SJCRH30 (cell line): ENCODE measurements at places on chromosomes 3 and 15. TPM values are rescaled to one million over a fixed set of nuclear protein-coding genes. Genes with fewer than 3 reads are reported as not detected.

Gene NR2F2
- 24.5 and 24.9 TPM in 2 replicates for total RNA-seq

- DNase-seq = peak; percentile 95
- H3K27me3 ChIP-seq = no peaks in the 10 kb centered on the region
- no peak overlapping the region for H3K4me3 ChIP-seq
- H3K36me3 ChIP-seq = no peaks in the 10 kb centered on the region; the same call in 1 of the 2 replicates
Measured at GRCh38 chr3:111315930-111316587, 225.9 kb upstream of the CD96 start.

Gene CHRNA7
- 7.7 and 8.9 TPM in 2 replicates for total RNA-seq

DNA sequence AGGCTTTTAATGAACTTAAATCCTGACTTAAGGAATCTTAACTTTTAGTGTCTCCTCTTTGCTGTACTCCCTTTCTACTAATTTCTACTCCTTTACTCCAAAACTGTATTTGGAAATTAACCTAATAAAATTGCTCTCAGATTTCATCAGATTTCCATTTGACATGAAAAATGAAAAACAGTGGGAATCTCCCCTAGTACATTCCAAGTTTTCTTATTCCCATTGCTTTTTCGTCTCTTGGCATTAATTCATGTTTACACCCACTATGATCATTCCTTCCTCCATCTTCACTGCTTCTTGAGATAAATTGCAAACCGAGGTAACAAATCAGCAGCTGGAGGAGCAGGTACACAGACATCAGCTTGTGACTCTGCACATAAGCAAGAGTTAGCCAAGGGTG is 208.7 kb downstream of the VGLL3 start:
- H3K36me3 ChIP-seq = no peaks in the 10 kb centered on the region
- no peaks in the 10 kb centered on the region for H3K27me3 ChIP-seq
- H3K4me3 ChIP-seq = no peak overlapping the region
- H3K4me1 ChIP-seq = peaks cover 11% of the 10 kb centered on the region
- no peak for DNase-seq

Gene ZNF80
- 0.04 TPM in 1 of 2 replicates, not detected in the other for total RNA-seq

Gene SETD5
- 97.5 and 104 TPM in 2 replicates for total RNA-seq

Gene RARB
- total RNA-seq = 0.18 and 0.46 TPM in 2 replicates

Gene CASR
- not detected in 2 replicates for total RNA-seq

DNA sequence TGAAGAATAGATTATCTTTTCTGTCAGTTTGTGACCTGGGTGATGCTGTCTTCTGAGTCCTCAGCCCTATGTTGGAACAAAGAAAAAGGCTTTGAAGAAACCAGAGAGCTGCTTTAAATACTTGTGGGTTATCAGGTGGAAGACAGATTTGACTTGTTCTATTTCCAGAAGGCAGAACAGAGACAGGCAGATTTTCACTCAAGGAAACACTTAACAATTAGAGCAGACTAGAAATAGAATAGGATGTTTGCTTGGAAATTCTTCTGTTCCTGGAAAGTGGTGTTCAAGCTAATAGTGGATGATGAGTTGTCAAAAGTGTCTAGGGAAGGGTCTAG is 219.4 kb downstream of the UBE2E2 start:
- H3K4me3 ChIP-seq = no peak overlapping the region
- no peak for DNase-seq
- H3K36me3 ChIP-seq = no peaks in the 10 kb centered on the region
- H3K27me3 ChIP-seq = no peaks in the 10 kb centered on the region
- no peaks in the 10 kb centered on the region for H3K4me1 ChIP-seq
- no peak overlapping the region for H3K27ac ChIP-seq

Gene GRK7
- total RNA-seq = 0.20 and 0.30 TPM in 2 replicates

Gene RHOV
- total RNA-seq = 0.61 and 0.84 TPM in 2 replicates

GRCh38 chr3:173501931-173502489 is 104.5 kb downstream of the NLGN1 start:
- H3K4me1 ChIP-seq = no peaks in the 10 kb centered on the region
- no peaks in the 10 kb centered on the region for H3K27me3 ChIP-seq
- no peak overlapping the region for H3K4me3 ChIP-seq
- no peaks in the 10 kb centered on the region for H3K36me3 ChIP-seq

DNA sequence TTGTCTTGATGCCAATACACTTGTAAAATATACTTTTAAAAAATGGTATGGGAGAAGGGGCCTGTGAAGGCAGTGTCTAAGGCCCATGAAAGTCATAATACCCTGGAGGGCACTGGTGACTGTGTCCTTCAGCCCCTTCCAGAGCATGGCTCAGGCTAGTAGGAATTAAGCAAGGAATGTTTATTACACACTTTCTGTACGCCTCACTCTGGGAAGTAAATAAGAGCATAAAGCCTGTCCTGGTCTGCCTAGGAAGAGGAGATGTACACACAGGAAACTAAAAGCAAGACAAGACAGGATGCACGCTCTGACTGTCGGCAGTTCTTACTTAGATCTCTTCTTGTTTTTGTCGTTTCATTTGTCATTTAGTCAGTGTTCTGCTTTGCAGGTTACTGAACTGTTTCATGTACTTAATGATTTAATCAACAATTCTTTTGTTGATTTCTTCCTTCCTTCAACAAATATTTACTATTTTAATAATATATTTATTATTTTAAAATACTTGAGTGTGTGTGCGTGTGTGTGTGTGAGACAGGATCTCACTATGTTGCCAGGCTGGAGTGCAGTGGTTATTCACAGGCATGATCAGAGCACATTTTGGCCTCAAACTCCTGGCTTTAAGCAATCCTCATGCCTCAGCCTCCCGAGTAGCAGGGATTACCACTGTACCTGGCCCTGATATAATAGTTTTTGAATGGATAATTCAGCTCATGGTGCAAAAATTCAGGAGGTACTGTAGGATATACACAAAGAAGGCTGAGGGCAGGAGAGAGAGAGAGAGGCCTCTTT is 9.0 kb upstream of the SMAD6 start:
- no peak overlapping the region for H3K4me3 ChIP-seq
- no peak for DNase-seq
- peaks cover 2% of the 10 kb centered on the region; the same call in 1 of the 2 replicates for H3K4me1 ChIP-seq
- no peak overlapping the region for H3K27ac ChIP-seq

DNA sequence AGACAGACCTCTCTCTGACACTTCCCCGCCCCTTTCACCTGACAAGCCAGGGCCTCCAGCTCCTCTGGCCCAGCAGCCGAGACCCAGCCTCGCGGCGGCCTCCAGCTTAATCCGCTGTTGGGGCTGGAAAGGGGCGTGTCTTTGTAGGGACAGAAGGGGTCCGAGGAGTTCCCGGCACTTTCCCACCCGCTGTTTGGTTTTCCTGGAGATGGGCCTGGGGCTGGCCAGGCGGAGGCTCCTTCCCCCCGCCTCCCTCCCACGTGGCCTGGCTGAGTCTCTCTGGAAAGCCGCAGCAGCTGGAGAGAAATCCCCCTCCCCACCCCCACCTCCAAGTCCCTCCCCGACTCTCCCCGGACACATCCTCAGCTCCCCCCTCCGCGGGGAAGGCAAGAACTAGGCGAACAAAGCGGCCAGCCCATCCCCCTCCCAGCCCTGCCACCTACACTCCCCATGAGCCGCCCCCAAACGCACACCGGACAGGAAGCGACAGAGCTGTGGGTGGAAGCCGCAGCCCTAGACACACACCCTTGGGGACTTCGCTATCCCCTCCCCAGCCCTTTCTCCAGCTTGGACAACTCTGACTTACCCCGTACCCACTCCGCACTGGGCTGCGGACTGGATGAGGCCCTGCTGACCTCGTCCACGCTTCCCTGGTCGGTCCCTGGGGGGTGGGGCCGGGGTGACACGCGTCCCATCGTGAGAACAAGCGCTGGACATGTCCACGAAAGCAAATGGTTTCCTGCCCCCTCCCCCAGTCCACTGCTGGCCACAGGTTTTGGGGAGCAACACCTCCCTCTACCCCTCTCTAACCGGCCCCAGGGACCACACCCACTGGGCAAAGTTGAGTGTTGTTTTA is 1.2 kb downstream of the IGDCC4 start:
- H3K27me3 ChIP-seq = no peaks in the 10 kb centered on the region
- DNase-seq = peak; percentile 98
- peak overlapping the region; percentile 95 for H3K4me3 ChIP-seq
- H3K36me3 ChIP-seq = no peaks in the 10 kb centered on the region

GRCh38 chr3:23501201-23501802 is 298.2 kb downstream of the UBE2E2 start:
- no peak overlapping the region for H3K27ac ChIP-seq
- no peaks in the 10 kb centered on the region for H3K36me3 ChIP-seq
- H3K4me1 ChIP-seq = peaks cover 10% of the 10 kb centered on the region
- DNase-seq = peak; percentile 73

- no peak overlapping the region for H3K4me3 ChIP-seq
- H3K36me3 ChIP-seq = no peaks in the 10 kb centered on the region
- H3K27me3 ChIP-seq = no peaks in the 10 kb centered on the region
- no peaks in the 10 kb centered on the region; the same call in 1 of the 2 replicates for H3K4me1 ChIP-seq
Measured at GRCh38 chr3:14222900-14223594, 44.4 kb downstream of the LSM3 start.

- no peak for DNase-seq
- no peak overlapping the region for H3K4me3 ChIP-seq
- H3K36me3 ChIP-seq = no peaks in the 10 kb centered on the region
- H3K27me3 ChIP-seq = peaks cover 4% of the 10 kb centered on the region; the same call in 1 of the 2 replicates
- H3K27ac ChIP-seq = no peak overlapping the region
Measured at GRCh38 chr3:127063916-127064315, 81.0 kb downstream of the PLXNA1 start.

DNA sequence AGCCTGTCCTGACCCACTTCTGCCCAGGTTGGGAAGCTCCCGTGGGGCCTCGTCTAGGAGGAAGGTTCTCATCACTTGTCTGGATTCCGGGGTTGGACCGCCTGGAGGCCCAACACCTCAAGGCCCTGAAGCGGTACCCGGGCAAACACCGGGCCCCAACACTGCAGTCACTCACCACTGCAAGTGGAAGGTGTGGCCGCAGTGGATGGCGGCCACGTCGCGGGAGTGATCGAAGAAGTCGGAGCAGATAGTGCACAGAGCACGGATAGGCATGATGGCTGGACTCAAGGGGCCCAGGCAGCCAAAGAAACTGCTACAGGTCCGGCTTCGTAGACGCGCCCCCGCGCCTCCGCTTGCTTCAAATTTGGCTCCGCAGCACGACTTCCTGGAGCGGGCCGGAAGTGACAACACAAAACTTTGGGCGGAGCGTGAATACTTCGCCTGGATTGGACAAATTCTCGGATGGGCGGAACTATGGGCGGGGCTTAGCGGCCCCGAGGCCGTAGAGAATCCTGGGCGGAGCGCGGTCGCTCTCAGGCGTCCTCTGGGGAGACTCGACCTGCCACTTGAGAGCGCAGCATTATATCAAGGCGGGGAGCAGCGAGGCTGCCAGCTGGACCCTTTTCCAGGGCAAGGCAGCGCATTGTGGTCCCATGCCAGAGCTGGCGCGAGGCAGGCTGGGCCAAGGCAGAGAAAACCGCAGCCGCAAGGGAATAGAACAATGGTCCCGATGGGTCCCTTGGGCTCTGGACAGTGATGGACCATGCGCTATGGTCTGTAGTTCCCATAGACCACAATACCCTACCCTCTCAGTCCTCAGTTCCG is at the start of gene TRAIP:
TRAIP (minus strand) TSS at position 384 of the 825 bp plus-strand sequence; CDS start at position 273, 111 bp downstream.
- no peaks in the 10 kb centered on the region for H3K27me3 ChIP-seq
- H3K36me3 ChIP-seq = no peaks in the 10 kb centered on the region
- H3K4me1 ChIP-seq = no peaks in the 10 kb centered on the region
- peak; percentile 96 for DNase-seq

- no peaks in the 10 kb centered on the region for H3K4me1 ChIP-seq
- no peaks in the 10 kb centered on the region for H3K36me3 ChIP-seq
- H3K27me3 ChIP-seq = no peaks in the 10 kb centered on the region
- no peak for DNase-seq
Measured at GRCh38 chr3:190673148-190673547, 159.3 kb downstream of the IL1RAP start.

GRCh38 chr3:131535596-131535995 is 32.8 kb upstream of the MRPL3 start:
- no peak overlapping the region for H3K4me3 ChIP-seq
- no peak overlapping the region for H3K27ac ChIP-seq
- H3K36me3 ChIP-seq = no peaks in the 10 kb centered on the region
- no peaks in the 10 kb centered on the region for H3K4me1 ChIP-seq
- DNase-seq = no peak

DNA sequence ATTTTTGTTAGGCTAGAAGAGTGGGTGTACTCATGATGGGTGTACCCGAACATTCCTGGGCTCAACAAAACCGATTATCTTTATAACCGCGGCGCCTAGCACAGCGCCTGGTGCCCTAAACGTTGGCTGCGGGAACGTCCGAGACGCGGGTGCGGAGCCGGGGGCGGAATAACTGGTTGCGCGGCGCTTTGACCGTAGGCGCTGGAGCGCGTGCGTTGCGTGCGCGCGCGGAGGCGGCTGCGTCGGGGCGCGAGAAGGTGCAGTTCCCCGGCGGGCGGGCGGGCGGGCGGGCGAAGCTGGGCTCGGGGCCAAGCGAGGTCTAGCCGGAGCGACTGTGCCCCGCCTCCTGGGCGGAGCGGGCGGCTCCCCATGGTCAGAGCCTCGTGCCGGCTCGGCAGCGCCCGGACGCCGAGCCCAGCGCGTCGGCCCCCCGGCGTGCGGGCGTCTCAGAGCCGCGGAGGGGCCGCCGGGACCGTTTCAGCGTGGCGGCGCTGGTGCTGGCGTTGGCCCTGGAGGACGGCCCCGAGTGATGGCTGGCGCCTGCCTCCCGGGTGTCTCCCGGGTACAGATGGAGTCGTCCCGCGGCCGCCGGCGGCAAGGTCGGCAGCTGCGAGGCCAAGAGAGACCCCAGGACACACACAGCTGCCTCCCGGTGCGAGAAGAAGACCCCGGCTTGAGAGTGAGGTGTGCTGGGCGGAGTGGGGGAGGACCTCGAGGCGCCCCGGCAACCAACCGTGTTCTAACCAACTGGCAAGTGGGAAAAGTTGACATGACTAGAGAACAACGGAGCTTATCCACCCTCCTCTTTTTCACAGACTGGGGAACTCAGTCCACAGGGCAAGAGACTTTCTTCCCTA is at the start of gene PLAAT1:
PLAAT1 (plus strand) TSS at position 373 of the 857 bp plus-strand sequence. CDS start 14,429 bp downstream, outside the sequence.
- no peaks in the 10 kb centered on the region for H3K27me3 ChIP-seq
- peak; percentile 86 for DNase-seq
- H3K36me3 ChIP-seq = no peaks in the 10 kb centered on the region
- H3K4me1 ChIP-seq = peaks cover 9% of the 10 kb centered on the region; the same call in 1 of the 2 replicates

DNA sequence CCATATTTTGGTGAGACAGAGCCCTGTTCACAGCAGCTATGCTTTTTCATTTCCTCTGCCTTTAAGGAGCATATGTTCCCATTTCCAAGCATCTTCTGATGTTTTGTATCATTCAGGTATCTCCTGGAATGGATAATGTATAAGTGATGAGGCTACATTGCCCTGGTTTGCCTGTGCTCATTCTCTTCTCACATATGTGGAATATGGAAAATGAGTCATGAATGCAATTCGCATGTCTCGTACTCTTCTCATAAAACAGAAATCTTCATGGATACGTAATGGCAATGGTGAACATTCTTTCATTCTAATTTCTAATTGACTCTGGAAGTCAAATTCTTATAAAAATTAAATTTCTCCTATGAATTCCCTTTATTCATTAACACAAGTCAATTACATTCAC is 143.1 kb downstream of the CDIN1 start:
- no peaks in the 10 kb centered on the region for H3K27me3 ChIP-seq
- H3K4me3 ChIP-seq = no peak overlapping the region
- DNase-seq = no peak
- no peak overlapping the region for H3K27ac ChIP-seq
